Uterus (tissue), 4 donors: ENCODE measurements at places on chromosomes 5 and 9. TPM values are rescaled to one million over a fixed set of nuclear protein-coding genes. Genes with fewer than 3 reads are reported as not detected.

- DNase-seq: no peak
Measured at GRCh38 chr9:69771775-69772418, 12.1 kb upstream of the PTAR1 start.

DRD1 gene
- total RNA-seq: not detected

DNA sequence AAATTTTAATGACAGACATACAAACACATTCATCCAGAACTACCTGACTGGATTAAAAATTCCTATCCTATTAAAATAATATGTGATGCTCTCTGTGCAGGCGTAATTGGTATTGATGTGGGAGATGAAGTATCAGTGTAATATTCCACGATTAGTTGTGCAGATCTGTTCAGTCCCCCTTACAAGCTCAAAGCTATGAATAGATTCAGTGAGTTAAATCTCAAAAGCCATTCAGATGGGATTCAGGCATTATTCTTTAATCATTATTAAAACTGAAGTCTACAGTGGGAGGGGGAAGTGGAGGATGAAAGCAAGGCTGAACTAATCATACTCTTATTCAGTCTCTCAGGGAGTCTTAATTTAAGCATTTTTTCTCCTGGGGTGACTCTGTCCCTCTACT is 855.8 kb downstream of the EFNA5 start:
- DNase-seq: no peak

- no peak for DNase-seq
Measured at GRCh38 chr5:39121315-39121714, 47.1 kb upstream of the RICTOR start.

- no peak for DNase-seq
Measured at GRCh38 chr9:18396102-18396728, 77.7 kb upstream of the ADAMTSL1 start.

GABRA1 gene
- not detected for total RNA-seq

SEC16A gene
- total RNA-seq: 18.8 TPM

ZDHHC11B gene
- total RNA-seq: 2.4 TPM

DNA sequence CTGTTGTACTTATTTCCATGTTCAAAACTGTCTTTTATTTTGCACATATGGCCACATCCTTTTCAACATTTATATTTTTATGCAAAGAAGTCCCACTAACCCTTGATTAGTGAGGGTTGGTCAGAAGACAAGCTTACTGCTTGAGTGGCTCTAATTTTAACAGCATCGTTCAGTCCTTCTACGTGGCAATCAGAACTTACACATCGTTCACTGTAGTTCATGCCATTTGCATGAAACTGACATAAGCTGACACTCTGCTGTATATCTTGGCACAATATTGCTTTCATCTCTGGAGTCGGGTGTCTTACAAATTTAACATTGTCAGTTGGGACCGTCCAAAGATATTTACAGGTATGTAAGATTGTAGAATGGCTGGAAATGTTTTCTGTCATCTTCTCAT is 50.6 kb downstream of the MARCHF11 start:
- no peak for DNase-seq

CLIC3 gene
- 1.5 TPM for total RNA-seq
